ENCODE measurements at places on chromosomes 1 and 21. TPM values are rescaled to one million over a fixed set of nuclear protein-coding genes. Genes with fewer than 3 reads are reported as not detected.

- no peak for DNase-seq
Measured at GRCh38 chr1:22387919-22388580, 63.6 kb upstream of the ZBTB40 start.

- no peak for DNase-seq
Measured at GRCh38 chr1:62058956-62059355, 135.7 kb upstream of the L1TD1 start.

DNA sequence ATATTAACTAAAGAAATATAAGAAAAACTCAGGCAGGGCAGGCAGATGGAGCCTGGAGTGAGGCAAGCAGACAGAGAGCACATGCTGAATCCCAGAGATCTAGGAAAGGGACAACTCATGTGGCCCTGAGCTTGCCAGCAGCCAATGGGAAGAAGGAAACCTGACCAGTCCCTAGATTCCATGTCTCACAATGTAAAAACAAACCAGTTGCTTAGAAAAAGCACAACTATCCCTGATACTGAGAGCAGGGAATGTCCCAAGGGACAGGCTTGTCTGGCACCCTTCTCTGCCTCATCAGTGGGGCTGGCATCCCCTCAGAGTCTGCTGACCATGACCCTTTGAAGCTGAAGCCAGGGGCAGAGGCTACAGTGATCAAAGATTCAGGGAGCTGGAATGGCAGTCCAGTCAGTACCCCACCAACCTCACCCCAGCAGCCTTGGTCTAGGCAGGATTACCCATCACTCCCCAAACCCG lies 27.8 kb downstream of the HSPG2 start:
- DNase-seq = no peak

- DNase-seq = peak; percentile 46
Measured at GRCh38 chr1:21956720-21957552, 19.8 kb upstream of the HSPG2 start.

GRCh38 chr1:10852018-10852417 lies 55.6 kb upstream of the CASZ1 start:
- DNase-seq = no peak

DNA sequence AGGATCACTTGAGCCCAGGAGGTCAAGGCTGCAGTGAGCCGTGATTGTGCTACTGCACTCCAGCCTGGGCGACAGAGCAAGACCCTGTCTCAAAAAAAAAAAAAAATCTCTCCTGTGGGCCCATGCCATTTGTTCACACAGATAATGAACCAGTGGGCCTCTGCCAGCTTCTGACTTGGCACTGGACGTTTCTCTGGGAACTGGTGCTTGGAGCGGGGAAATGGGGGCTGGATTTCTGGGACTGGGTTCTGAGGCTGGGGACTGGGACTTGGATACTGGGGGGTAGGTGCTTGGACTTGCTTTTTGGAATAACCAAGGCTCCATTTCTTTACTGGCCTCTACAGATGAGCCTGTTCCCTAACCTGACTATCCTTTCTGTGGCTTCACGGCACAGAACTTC lies 9.7 kb downstream of the IFI6 start:
- no peak for DNase-seq

GRCh38 chr1:64984737-64985136 lies 18.4 kb upstream of the JAK1 start:
- DNase-seq = peak; percentile 23

- DNase-seq = no peak
Measured at GRCh38 chr1:52056937-52057231, 789 bp downstream of the BTF3L4 start.

GRCh38 chr1:212920896-212921295 lies 29.4 kb upstream of the VASH2 start:
- DNase-seq = no peak

- DNase-seq = no peak
Measured at GRCh38 chr1:39711966-39712340, 20.7 kb upstream of the HPCAL4 start.

DNA sequence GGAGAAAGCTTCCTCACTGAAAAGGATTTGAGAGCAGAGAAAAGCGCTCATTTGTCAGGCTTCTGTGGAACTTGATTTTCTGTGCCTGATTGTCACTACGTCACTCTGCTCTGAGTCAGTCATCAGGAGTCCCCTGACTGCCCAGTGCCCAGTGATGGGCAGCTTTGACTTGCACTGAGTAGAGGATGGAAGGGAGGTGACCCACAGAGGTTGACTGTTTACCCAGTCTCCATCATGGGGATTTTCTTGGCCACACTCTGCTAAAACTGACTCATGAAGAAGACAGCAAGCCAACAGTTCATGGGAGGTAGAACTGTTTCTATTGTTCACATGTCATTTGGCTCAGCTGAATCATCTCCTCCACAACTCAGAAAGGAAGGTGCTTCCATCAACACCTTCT lies 82.1 kb upstream of the DUSP10 start:
- DNase-seq = peak; percentile 76

DNA sequence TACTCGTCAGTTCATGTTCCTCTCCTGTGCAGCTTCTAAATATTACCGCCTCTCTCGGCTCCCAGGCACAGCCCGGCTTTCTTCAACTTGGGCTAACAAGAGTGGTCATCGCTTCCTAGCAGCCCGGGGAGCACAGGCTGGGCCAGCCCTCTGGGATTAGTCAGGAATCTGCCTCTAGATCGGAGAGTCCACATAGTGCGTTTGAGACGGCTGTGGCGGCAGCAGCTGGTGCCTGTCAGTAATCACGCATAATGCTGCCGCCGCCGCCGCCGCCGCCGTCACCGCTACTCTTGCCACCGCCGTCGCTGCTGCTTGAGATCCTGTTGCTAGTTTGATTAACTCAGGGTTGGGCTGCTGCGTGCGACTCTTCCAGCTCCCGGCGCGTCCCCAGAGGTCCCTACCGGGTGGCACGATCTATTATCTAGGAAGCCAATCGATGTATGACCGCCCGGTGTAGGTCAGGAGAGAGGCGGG lies at the start of gene RXRG:
TSS of gene RXRG (minus strand) at position 230 of the 474 bp plus-strand sequence. CDS start 233 bp downstream, outside the sequence.
- DNase-seq = no peak

DNA sequence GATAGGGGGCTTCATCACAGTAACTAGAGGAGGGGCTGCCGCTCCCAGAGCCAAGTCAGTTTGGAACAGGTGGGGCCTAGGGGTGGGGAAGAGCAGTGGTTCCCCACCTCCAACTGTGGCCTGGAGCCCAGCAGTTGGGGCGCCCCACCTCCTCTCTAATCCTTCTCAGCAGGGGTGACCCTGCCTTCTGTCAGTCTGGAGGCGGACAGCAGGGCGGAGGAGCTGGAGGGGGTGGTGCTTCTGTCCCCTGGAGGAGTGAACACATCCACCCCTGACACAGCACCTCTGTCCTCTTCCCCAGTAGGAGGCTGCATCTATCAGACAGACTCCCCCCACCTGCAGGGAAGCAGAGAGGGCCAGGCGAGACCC lies 73.8 kb downstream of the MRPL37 start:
- peak; percentile 83 for DNase-seq

- no peak for DNase-seq
Measured at GRCh38 chr1:181257117-181257516, 168.6 kb downstream of the IER5 start.

GRCh38 chr1:201715351-201715750 lies 113.6 kb upstream of the IPO9 start:
- no peak for DNase-seq

DNA sequence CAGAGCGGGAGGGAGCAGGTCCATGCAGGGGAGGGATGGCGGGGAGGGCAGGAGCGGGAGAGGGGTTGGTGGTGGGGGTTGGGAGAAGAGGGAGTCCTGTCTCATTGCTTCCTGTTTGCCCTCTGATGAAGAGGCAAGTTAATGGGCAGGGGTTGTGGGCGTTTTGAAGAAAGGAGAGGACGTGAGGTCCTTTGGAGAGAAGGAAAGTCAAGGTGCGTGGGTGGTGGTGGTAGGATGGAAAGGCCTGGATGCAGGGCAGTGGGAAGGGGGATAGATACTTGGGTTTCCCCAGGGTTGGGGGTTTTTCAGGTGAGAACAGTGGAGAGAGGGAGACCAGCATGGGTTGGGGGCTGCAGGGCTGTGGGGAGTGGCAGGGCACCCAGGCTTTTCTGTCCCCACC lies 17.2 kb downstream of the UBE2Q1 start:
- DNase-seq = no peak

DNA sequence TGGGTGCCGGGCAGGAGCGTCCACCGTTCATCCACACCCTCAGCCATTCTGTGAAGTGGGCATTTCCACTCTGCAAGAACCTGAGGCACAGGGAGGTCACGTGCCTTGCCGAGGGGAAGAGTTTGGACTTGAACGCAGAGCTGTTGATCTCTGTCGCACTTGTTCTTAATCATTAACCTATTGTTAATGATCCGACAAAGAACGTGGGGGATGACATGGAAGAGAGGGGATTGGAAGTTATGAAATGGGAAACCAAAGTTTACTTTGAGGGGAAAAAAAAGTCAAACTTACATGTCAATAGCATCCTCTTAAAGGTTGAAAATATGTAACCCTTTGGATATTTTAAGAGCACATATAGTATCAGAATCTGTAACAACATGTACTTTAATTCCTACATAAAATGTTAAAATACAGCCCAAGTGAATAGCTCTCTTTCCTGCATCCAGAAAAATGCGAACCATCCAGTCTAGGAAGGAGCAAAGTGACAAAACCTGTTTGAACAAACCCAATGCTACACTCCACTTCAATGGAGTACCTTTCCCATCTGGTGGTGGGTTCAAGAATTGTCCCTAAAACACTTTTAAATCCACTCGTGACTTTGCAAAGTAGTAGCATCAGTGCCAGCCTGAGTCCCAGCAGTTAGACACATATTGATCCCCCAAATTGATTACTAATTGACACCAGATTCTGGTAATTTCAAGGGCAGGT lies 75.5 kb downstream of the SETD4 start:
- no peak for DNase-seq

GRCh38 chr1:206905295-206906164 lies 8.3 kb downstream of the IL24 start:
- DNase-seq = peak; percentile 98

DNA sequence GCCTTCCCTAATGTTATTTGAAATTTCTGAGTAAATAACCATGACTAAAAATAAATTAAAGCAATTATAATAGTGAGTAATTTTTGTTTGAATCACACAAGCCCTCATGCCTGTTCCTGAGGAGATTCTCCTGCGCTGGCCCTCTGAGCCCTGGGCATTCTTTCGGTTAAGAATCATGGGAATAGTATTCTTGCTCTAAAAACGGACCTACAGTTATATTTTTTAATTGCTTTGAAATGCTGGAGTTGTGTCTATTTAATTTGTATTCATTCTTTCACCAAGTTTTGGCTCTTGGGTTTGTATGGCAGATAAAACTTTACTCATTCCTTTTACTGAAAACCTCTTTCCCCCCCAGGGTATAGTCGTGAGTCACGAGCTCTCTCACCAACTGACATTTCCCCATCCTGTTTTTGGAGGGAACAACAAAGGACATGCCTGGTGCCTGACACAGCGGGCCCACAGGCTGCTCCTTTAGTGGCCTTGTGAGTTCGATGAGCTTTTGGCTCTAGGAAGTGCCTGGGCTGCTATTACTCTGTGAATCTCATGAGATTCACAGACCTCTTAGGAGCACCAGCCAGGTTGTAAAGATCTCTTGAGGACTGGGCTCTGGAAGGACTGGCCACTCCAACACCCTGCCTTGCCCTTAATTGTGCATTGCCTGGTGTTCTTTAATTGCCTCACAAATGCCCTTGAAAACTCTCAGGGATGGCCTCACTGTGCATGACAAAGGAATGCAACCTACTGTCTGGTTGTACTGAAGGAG lies 58.6 kb downstream of the DDR2 start:
- peak; percentile 88 for DNase-seq

- no peak for DNase-seq
Measured at GRCh38 chr1:97780884-97781283, 139.9 kb downstream of the DPYD start.

DNA sequence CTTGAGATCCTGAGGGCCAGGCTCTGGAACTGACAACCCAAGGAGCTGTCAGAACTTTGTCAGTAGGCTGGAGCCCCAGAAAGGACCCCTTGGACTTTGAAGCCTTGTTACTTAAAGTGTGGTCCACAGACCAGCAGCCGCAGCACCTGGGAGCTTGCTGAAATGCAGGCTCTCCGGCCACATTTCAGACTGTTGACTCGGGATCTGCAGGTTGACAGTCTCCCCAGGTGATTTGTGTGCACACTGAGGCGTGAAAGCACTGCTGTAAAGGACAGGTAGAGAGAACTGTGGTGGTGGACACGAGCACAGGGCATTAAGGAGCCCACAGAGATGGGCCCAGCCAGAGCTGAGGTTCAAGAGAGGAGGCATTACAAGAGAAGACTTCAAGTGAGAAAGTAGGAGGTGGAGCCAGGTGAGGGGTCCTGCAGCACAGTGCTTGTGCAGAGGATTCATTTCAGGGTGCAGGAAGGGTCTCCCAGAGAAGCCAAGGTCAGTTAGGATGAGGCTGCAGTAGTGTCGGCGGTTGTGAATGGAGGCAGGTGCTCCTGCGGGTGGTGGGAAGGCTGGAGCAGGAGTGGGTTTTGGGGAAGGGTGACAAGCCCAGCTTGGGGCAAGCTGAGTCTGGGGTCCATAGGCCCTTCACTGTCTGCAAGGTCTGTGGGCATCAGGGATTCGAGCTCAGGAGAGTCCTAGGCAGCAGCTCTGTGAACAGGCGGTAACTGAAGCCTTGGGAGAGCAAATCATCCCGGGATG lies 4.6 kb downstream of the HYI start:
- DNase-seq = no peak

- no peak for DNase-seq
Measured at GRCh38 chr1:85660541-85660940, 47.7 kb downstream of the ZNHIT6 start.

DNA sequence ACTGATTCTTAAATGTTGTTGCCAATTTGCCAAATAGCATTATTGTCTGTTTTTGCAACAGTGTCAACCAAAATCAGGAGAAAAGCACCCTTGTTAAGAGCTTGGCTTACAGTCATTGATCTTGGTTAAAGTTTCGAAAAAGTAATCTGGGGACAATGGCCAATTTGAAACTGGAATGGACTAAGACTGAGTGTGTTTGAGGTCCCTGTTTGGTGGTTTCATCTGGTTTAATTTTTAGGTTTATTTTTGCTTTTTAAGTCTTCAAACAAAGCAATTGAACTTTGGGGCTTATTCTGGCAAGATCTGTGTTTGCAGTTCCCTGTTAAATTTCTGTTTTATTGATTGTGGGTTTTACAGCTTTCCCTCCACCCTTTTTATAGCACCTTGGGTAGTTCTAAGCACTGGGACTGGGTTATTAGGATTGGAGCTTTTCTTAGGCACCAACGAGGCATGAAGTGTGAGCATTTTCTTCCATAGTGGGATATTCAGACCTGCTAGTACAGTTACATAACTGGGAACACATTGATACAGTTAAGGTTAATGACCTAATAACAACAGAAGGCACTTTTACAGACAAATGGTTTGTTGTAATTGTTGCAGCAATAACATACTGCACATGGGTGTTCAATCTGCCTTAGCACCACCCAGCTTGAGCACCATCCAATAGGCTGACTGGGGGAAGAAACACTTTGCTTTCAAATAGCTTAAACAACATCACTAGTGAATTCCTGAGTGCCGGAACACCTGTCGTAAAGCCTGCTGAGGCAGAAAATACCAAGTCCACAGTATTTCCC lies 40.6 kb upstream of the MAP10 start:
- no peak for DNase-seq

GRCh38 chr1:6776389-6776788 lies 8.9 kb upstream of the CAMTA1 start:
- no peak for DNase-seq

- DNase-seq = peak; percentile 21
Measured at GRCh38 chr1:101264697-101265096, 27.9 kb downstream of the S1PR1 start.

- no peak for DNase-seq
Measured at GRCh38 chr1:149979245-149979971, 31.1 kb downstream of the OTUD7B start.

Gene REN
- not detected for total RNA-seq

Gene CRP
- not detected for total RNA-seq

Gene PTPRC
- 3.1 TPM for total RNA-seq

Gene C1orf185
- total RNA-seq = not detected

Gene F3
- 79.2 TPM for total RNA-seq

Gene FAM72C
- total RNA-seq = 10.2 TPM

Gene KRTAP19-3
- not detected for total RNA-seq

Gene NOS1AP
- total RNA-seq = 2.4 TPM
